AG09319 (cell line): ENCODE measurements at places on chromosomes 6 and 20.

DNA sequence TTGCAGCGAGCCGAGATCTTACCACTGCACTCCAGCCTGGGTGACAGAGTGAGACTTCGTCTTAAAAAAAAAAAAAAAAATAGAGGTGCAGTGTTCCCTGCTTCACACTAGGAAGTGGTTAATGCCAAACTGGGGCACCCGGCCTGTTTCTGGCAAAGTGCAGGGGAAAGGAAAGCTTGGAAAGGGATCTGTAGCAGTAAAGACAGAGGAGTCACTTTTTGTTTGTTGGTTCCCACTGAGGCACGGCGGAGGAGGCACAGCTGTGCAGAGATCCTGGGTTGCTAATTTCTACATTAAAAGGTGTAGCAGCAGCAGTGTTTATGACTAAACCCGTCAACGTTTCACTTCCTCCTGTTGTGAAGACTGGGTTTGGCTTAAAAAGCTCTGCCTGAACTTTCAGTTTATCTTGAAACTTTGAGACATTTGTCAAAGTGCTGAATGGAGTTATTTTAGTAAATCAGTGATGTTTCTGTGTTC lies 125.6 kb downstream of the CARMIL1 start:
- no peak for DNase-seq

- no peak for DNase-seq
These were observed 557 bp upstream of the DYNLRB1 start for GRCh38 chr20:34515484-34516246.

- DNase-seq = peak; percentile 28
These were observed 16.6 kb downstream of the SLC22A1 start for GRCh38 chr6:160137989-160138835.

GRCh38 chr6:107560657-107561056 lies 70.7 kb downstream of the SOBP start:
- DNase-seq = peak; percentile 10
